ENCODE measurements at places on chromosomes 11 and 22.

DNA sequence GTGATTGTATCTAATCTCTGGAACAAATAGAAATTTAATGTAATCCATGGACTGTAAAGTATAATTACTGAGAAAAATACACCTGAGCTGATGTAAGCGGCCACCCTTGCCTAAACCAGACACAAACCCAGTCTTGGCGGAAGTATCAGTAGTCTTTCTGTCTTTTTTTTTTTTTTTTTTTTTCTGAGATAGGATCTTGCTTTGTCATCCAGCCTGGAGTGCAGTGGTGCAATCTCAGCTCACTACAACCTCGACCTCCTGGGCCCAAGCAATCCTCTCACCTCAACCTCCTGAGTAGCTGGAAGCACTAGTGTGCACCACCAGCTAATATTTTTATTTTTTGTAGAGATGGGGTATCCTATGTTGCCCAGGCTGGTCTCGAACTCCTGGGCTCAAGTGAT is 5.5 kb upstream of the CXCR5 start:
- no peak for DNase-seq

DNA sequence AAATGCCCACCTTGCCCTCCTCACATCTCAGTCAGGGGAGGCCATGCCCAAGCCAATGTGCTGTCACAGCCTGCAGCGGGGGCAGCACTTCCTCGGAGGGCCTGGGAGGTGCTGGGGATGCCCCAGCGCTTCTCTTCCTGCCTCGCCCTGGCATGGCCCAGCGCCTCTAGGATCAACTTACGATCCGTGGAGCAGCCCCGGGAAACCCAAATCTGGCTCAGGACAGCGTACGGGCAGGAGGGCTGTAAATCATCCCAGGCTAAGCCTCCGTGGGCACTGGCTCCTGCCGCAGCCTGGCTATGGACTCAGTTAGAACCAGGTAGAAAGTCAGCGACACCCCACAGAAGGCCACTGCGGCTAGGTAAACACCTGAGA is 60.9 kb upstream of the EMID1 start:
- DNase-seq = no peak

- DNase-seq = no peak
Measured at GRCh38 chr22:36611241-36611976, 82.4 kb upstream of the EIF3D start.

DNA sequence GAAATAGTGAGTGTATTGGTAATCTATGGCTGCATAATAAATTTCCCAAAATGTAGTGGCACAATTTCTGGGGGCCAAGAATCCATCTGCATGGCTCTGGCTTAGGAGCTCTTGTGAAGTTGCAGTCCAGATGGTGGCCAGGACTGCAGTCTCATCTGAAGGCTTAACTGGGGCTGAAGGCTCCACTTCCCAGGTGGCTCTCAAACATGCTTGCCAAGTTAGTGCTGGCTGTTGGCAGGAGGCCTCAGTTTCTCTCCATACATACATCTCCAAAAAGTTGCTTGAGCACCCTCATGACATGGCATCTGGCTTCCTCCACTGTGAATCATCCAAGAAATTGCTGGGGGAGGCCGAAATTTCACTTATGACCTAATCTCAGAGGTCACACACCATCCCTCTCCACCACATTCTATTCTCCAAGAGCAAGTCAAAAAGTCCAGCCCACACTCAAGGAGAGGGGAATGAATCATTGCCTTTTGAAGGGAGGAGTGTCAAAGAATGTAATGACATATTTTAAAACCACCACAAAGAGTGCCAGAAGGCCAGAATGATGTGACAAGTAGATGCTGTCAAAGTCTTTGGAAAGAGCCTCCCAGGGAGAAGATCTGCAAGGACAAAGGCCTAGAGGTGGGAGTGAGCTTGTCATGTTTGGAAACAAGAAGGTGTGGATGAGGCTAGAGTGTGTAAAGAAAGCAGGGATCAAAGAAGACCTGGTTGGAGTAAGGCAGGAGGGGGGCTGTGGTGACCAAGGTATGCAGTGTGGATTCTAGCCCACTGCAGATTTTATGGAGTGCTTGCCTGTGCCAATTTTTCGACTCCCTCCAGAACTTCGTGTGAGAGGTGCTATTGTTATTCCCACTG is 566.2 kb downstream of the MIAT start:
- DNase-seq = no peak

GRCh38 chr11:73205661-73206343 is 12.3 kb upstream of the P2RY2 start:
- no peak for DNase-seq
